ENCODE measurements at places on chromosomes 2 and 18. TPM values are rescaled to one million over a fixed set of nuclear protein-coding genes. Genes with fewer than 3 reads are reported as not detected.

DNA sequence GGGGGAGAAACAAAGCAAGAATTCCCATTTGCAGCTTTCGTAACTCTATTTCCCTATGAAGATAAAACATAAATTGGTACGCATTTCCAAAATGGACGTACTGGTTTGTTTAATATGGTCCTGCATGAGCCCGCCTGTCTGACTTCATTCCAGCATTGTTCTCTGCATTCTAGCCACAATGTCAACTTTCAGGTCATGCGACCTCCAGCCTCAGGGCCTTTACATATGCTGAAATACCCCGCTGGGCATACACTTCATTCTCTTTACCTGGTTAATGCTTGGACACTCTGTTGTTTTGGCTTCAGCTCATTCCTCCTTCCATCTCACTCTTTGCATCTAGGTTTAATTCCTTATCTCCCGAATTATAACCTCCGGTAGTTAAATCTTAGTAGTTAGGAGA lies 103.7 kb upstream of the DNMT3A start:
- no peak overlapping the region for H3K27ac ChIP-seq
- H3K4me1 ChIP-seq: no peaks in the 10 kb centered on the region
- H3K27me3 ChIP-seq: no peaks in the 10 kb centered on the region
- no peaks in the 10 kb centered on the region for H3K36me3 ChIP-seq

- no peaks in the 10 kb centered on the region for H3K27me3 ChIP-seq
- H3K4me1 ChIP-seq: peaks cover 6% of the 10 kb centered on the region
- H3K36me3 ChIP-seq: no peaks in the 10 kb centered on the region
- no peak overlapping the region for H3K4me3 ChIP-seq
These were observed 4.5 kb downstream of the SEMA4F start for GRCh38 chr2:74658516-74658915.

CIB4 gene
- total RNA-seq: not detected

- H3K27ac ChIP-seq: no peak overlapping the region
- no peaks in the 10 kb centered on the region for H3K27me3 ChIP-seq
- no peak for DNase-seq
- peaks cover 4% of the 10 kb centered on the region for H3K36me3 ChIP-seq
These were observed 38.0 kb downstream of the RHBDD1 start for GRCh38 chr2:226873826-226874225.

DNA sequence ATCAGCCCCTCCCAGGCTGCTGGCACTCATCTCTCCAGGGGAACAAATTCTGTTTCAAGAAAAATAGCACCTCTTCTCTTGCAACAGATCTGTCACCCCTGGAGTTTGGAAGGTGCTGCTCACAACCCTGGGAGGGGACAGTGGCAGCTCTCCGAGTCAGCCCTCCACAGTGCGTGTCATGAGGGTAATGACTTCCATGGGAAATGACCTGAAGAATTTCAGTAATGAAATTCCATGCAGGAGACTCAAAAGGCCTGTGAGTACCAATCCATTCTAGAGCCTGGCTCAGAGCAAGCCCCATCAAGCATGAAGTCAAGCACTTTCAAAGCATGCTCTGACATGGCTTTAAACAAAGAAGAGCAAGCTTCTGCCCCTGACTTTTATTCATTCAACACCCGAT lies 276.3 kb upstream of the PARD3B start:
- no peak for DNase-seq
- no peak overlapping the region for H3K27ac ChIP-seq
- H3K36me3 ChIP-seq: no peaks in the 10 kb centered on the region
- no peak overlapping the region for H3K4me3 ChIP-seq

GRCh38 chr2:58517881-58518280 lies 276.8 kb upstream of the FANCL start:
- H3K4me3 ChIP-seq: no peak overlapping the region
- H3K36me3 ChIP-seq: no peaks in the 10 kb centered on the region
- DNase-seq: no peak
- H3K27ac ChIP-seq: no peak overlapping the region
- no peaks in the 10 kb centered on the region for H3K27me3 ChIP-seq

GRCh38 chr2:238988105-238988504 lies 140.2 kb downstream of the TWIST2 start:
- H3K27me3 ChIP-seq: peaks cover 17% of the 10 kb centered on the region
- DNase-seq: no peak
- H3K4me1 ChIP-seq: no peaks in the 10 kb centered on the region
- H3K36me3 ChIP-seq: no peaks in the 10 kb centered on the region
- H3K4me3 ChIP-seq: no peak overlapping the region

- H3K27me3 ChIP-seq: no peaks in the 10 kb centered on the region
- no peak overlapping the region for H3K4me3 ChIP-seq
- peaks cover 11% of the 10 kb centered on the region for H3K4me1 ChIP-seq
- no peak overlapping the region for H3K27ac ChIP-seq
These were observed 6.9 kb downstream of the OSR1 start for GRCh38 chr2:19351499-19351898.

KYNU gene
- total RNA-seq: 2.9 TPM

DNA sequence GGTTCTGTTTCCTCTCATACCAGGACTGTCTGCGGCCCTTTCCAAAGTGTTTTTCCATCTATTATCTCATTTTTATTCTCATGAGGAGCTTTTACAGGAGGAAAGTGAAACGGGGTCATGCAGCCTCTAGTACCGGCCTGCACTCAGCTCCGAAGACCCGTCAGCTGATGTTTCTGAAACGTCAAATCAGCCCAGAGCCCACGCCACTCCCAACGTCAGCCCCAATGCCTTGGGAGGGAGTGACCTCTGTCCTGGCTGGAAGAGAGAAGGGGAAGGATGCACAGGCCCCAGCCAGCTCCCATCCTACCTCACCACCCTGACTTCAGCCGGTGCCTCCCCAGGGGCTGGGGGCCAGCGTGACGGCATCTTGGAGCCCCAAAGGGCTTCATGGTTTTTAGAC lies 58.5 kb downstream of the ADCY3 start:
- H3K27ac ChIP-seq: no peak overlapping the region
- H3K36me3 ChIP-seq: no peaks in the 10 kb centered on the region
- no peaks in the 10 kb centered on the region for H3K27me3 ChIP-seq
- DNase-seq: no peak
- peaks cover 9% of the 10 kb centered on the region for H3K4me1 ChIP-seq
- no peak overlapping the region for H3K4me3 ChIP-seq
